GOT3 (cell line): ENCODE measurements at places on chromosomes 5 and 9.

GRCh38 chr9:20640331-20641187 is 18.3 kb upstream of the MLLT3 start:
- peak; percentile 13 for DNase-seq

- DNase-seq: no peak
Observed at GRCh38 chr5:78607864-78608263, 40.7 kb downstream of the LHFPL2 start.

DNA sequence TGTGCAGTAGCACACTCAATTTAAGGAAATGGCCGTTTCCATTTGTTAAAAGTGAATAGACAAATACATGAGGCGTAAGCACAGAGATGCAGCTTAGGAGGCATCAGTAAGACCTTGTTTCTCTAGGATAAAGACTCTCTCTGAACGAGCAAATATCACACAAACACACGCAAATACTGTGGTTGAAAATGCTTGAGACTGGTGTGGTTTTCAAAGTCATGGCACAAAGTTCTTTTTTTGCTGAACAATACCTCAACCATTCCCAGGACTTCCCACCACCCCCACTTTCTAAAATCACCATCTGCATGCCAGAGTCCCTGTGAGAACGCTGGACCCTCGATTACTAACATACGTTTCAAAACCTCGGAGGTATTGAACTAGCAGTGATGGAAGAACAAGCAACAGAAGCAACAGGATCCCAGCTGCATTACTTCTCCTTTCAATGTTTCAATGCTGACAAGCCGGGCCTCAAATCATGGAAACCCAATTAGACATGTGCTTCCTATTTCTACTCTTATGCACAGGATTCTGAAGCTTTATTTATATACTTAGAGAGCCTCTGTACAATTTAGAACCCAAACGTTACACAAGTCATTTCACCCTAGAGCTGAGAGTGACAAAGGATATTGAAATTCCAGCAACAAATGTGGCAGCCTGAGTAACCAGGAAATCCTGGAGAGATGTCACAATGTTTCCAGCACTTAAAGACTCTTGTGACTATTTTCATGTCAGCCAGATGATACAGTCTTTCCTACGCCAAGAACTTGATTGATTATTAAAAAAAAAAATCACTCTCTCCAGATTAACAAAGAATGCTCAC is 63.9 kb downstream of the CDC14B start:
- no peak for DNase-seq

- DNase-seq: no peak
Observed at GRCh38 chr5:125510651-125511050, 764.2 kb upstream of the ZNF608 start.

- DNase-seq: no peak
Observed at GRCh38 chr5:106408141-106408540, 1262.6 kb downstream of the EFNA5 start.

DNA sequence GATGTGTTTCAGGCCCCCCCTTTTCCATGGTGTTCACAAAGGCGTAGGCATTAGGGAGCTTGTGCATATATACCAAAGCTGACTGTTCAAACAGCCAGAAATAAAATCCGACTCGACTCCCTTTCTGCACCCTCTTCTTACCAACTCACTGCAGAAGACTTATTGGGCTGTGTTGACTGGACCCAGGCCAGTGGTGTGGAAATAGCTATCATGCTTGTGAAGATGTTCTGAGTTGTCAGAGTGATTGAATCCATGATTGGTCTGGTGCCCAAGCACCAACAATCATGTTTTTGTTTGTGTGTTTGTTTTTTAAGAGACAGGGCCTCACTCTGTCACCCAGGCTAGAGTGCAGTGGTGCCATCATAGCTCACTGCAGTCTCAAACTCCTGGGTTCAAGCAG is 21.6 kb downstream of the TJP2 start:
- DNase-seq: no peak

- no peak for DNase-seq
Observed at GRCh38 chr9:115941561-115942315, 211.9 kb upstream of the PAPPA start.

DNA sequence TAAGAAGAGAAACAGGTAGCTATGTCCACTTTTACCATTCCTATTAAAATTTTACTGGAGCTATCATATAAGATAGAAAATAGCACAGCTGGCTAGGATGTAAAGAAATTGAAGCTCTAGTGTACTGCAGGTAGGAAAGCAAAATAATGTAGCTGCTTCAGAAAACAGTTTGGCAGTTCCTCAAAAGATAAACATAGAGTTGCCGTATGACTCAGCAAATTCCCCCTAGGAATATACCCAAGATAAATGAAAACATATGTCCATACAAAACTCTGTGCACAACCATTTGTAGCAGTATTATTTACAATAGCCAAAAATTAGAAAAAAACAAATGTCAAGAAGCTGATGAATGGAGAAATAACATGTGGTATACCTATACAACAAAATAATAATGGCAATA is 64.6 kb upstream of the SHISAL2B start:
- DNase-seq: no peak

DNA sequence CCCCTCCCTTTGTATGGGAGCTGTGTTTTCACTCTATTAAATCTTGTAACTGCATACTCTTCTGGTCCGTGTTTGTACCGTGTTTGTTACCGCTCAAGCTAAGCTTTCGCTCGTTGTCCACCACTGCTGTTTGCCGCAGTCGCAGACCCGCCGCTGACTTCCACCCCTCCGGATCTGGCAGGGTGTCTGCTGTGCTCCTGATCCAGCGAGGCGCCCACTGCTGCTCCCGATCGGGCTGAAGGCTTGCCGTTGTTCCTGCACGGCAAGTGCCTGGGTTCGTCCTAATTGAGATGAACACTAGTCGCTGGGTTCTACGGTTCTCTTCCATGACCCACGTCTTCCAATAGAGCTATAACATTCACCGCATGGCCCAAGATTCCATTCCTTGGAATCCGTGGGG is 6.6 kb upstream of the GNE start:
- DNase-seq: no peak

DNA sequence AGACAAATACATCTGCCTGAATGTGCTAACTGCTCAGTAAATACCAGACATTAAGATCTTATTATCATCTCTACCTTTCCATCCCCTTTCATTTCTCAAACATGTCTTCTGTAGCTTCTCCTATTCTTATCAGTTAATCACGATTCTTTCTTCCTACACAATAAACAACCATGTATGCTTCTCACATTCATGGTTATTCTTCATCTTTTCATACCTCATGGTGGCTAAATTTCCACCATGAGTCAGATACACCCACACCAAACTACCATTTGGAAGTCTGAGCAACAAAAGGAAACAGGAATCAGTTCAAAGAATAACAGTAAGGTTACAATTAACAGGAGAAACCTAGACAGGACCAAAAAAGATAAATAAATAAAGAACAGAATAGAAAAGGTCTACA is 7.7 kb downstream of the ZNF622 start:
- DNase-seq: no peak

DNA sequence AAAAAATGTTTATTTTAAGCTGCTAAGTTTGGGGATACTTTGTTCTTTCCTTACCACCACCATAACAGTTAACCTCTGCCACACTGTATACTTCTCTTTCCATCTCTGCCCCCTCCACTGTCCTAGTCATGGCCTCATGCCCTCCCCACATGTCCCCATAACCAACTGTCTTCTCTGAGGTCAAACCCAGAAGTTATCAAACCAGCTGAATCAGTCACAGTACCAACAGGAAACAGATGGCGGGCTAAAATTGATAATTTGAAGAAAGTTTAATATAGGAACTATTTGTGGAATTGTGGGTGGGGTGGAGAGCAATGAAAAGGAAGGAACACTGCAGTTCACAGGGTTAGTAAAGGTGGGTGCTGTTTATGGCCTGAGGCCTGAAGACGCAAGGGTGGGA is 5.7 kb upstream of the DCTN4 start:
- DNase-seq: no peak

DNA sequence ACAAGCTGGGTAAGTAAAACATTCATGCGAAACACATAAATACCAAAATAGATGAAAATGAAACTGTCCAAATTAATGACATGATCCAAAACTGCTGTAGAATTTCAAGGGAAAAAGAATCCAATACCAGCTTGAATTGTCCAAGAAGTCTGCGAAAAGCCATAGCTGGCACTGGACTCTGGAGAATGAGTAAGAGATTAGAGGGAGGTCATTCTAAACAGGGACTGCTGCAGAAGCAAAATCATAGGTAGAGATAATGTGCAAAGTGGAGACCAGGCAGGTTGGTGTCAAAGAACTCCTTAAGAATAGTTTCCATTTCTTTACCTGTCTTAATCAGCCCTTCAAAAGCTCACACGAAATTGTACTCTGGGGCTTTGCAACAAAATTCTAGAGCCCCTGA is 162.5 kb downstream of the NFIB start:
- no peak for DNase-seq

DNA sequence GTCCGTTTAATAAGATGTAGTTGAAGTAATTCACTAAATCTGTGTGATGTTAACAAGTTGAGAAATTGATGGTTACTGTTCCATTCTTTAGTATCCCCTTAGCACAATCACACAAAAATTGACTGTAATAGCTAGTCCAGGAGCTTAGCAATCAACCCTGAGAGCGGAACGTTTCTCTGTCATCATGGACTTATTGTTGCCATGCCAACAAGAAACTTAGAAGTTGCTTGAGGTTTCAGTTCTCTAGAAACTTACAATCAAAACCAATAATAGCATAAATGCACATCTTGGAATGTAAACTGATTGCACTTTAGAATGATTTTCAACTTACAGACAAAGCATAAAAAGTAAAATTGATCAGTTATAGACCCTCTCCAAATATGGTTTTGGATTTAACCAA is 125.4 kb upstream of the ANKH start:
- no peak for DNase-seq

GRCh38 chr5:52878656-52879055 is 90.9 kb downstream of the ITGA1 start:
- no peak for DNase-seq

GRCh38 chr5:97266576-97266975 is 83.5 kb upstream of the RIOK2 start:
- no peak for DNase-seq

- no peak for DNase-seq
Observed at GRCh38 chr5:179276838-179277395, 68.3 kb downstream of the ADAMTS2 start.
